Esophagus muscularis mucosa (tissue), 4 donors: ENCODE measurements at places on chromosomes 1 and 21. TPM values are rescaled to one million over a fixed set of nuclear protein-coding genes. Genes with fewer than 3 reads are reported as not detected.

DNA sequence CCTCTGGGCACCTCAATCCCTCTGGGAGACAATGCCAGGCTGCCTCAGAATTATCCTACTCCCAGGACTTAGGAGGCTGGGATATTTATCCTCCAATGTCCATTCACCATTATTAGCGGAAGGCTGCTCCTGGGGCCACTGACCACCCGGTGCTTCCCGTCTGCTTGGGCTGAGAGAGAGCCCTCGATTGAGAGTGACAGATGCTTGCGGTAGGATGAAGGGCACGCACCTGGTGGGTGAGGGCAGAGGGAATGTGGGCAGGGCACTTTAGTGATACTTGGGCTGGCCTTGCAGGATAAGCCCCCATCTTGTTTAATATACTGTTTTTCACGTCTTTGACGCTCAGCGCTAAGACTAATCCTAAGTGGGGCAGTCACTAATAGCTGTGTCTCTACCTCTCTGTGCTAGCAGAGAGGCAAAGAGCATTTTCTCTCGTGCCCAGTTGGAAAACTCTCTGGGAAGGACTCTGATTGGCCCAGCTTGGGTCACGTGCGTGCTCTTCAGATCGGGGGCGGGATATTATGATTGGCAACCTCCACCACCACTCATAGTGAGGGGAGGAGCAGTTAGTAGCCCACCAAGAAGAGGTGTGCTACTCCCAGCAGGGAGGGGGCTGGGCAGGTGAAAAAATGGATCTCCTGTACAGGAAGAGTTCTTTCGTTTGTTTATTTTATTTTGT lies 10.6 kb upstream of the PARS2 start:
- no peaks in the 10 kb centered on the region for H3K27me3 ChIP-seq
- H3K4me3 ChIP-seq, result no peak overlapping the region
- H3K27ac ChIP-seq, result no peak overlapping the region
- H3K4me1 ChIP-seq, result no peaks in the 10 kb centered on the region
- DNase-seq, result no peak
- H3K36me3 ChIP-seq, result no peaks in the 10 kb centered on the region

The DDI2 gene
- total RNA-seq, result 17.1 TPM

DNA sequence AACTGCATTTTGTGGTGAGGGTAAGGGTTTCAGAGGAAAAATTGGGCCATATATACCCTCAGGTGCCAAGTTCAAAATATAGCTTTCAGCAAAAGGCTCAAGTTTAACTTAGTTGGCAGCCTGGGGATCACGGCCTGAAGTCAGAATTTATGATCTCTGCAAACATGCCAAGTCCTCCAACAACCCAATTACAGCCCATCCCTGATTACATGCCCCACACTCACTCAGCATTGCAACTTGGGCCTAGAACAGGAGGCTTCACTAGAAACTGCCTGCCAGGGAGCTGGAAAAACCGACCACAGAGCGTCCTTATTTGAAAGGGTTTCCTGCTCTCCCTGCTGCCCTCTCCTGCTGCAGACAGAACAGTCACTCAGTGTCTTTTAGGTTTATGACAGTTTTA lies 12.4 kb downstream of the FYB2 start:
- no peaks in the 10 kb centered on the region for H3K36me3 ChIP-seq
- H3K4me1 ChIP-seq, result no peaks in the 10 kb centered on the region
- no peak overlapping the region for H3K4me3 ChIP-seq

DNA sequence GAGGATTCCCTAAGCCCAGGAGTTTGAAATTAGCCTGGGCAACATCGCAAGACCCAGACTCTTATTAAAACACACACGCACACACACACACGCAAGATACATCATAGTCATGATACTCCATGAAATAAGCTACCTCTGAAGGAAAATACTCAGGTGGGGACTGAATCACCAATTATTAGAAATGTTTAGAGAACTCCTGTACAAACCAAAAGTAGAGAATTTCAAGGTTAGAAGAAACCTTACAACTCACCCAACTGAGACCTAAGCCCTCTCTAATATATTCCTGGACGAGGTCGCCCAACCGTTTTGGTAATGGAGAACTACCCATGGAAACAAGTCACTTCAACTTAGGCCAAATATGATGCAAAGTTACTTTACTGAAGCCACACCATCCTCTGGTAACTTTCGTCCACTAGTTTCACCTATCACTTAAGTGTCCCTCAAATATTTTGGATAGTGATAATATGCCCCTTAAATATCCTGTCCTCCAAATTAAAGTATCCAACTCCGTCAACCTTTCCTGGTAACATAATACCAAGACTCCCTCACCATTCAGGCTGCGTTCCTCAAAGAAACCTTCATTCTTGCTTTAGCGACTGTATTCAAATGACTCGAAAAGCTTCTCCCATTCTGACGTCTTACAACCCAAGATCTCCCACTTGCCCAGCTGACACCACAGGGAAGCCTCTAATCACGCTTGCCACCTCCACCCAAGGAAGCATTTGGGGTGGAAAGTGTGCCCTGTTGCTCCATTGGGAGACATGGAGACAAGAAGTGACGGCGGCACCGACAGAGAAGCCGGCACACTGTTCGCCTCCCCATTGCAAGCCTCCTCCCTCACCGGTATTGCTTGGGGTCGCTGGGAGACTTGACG lies 856 bp downstream of the NRDC start:
- H3K27me3 ChIP-seq, result no peaks in the 10 kb centered on the region
- no peak for DNase-seq
- H3K4me3 ChIP-seq, result peak overlapping the region; percentile 83
- H3K4me1 ChIP-seq, result peaks cover 56% of the 10 kb centered on the region

- H3K27ac ChIP-seq, result no peak overlapping the region
- no peak overlapping the region for H3K4me3 ChIP-seq
- no peaks in the 10 kb centered on the region for H3K36me3 ChIP-seq
- H3K4me1 ChIP-seq, result no peaks in the 10 kb centered on the region
- no peaks in the 10 kb centered on the region for H3K27me3 ChIP-seq
- no peak for DNase-seq
Observed at GRCh38 chr1:175757381-175758015, 14.1 kb upstream of the TNR start.

- no peaks in the 10 kb centered on the region for H3K36me3 ChIP-seq
- no peak overlapping the region for H3K27ac ChIP-seq
- H3K4me3 ChIP-seq, result no peak overlapping the region
- no peaks in the 10 kb centered on the region for H3K4me1 ChIP-seq
- DNase-seq, result no peak
- no peaks in the 10 kb centered on the region for H3K27me3 ChIP-seq
Observed at GRCh38 chr1:230464671-230465070, 38.5 kb upstream of the PGBD5 start.

DNA sequence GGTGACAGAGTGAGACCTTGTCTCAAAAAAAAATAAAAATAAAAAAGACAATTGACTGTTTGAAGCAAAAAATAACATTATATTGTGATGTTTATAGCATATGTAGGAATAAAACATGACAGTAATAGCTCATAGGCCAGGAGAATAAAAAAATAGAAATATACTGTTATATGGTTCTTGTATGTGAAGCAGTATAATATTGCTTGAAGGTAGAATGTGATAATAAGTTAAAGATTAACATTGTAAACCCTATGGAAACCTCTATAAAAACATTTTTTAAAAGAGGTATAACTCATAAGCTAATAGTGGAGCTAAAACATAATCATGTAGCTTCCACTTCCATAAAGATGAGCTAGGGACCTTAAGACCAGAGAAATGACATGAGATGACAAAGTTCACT lies 23.5 kb downstream of the GJA4 start:
- H3K27ac ChIP-seq, result no peak overlapping the region
- H3K4me1 ChIP-seq, result no peaks in the 10 kb centered on the region
- no peak for DNase-seq

- peaks cover 94% of the 10 kb centered on the region for H3K4me1 ChIP-seq
- H3K27ac ChIP-seq, result peak overlapping the region; percentile 36
- H3K27me3 ChIP-seq, result no peaks in the 10 kb centered on the region
- H3K36me3 ChIP-seq, result peaks cover 39% of the 10 kb centered on the region
Observed at GRCh38 chr1:160121388-160121787, 5.8 kb downstream of the ATP1A2 start.

- peaks cover 20% of the 10 kb centered on the region for H3K27me3 ChIP-seq
- H3K4me3 ChIP-seq, result no peak overlapping the region
- no peaks in the 10 kb centered on the region for H3K36me3 ChIP-seq
- H3K27ac ChIP-seq, result no peak overlapping the region
- peaks cover 21% of the 10 kb centered on the region for H3K4me1 ChIP-seq
Observed at GRCh38 chr1:39670689-39671088, 1.2 kb downstream of the NT5C1A start.

GRCh38 chr1:27322569-27323240 lies 742 bp downstream of the TMEM222 start:
- peak overlapping the region; percentile 76 for H3K27ac ChIP-seq
- H3K27me3 ChIP-seq, result no peaks in the 10 kb centered on the region
- peak overlapping the region; percentile 81 for H3K4me3 ChIP-seq
- peaks cover 27% of the 10 kb centered on the region for H3K36me3 ChIP-seq
- DNase-seq, result no peak
- peaks cover 60% of the 10 kb centered on the region for H3K4me1 ChIP-seq

DNA sequence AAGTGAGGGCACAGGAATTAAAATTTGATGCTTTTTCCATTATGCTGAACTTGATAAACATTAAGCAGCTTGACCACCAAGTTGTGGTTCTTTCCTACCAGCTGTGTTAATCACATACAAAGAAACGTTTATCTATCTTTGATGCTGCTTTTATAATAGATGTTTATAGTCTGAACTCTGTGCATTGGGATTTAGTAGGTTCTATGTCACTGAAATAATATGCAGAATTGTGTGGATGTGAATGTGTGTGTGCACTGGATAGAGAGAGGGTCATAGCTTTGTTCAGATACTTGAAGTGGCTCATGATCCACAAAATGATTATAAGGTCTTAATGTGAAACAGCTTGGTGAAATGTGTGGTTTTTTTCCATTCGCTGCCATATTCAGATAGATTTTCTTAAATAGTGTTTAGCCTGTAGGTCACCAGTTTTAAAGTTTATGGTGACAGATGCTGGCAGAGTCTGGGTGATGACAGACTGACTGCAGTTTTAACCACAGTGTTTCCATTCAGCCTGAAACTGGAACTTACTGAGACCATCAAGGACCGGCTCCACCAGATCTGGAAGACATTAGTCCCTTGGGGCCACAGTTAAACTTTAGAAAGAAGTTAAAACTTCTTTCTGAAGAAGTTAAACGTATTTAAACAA lies 10.2 kb downstream of the DDI2 start:
- no peaks in the 10 kb centered on the region for H3K27me3 ChIP-seq
- peaks cover 18% of the 10 kb centered on the region for H3K36me3 ChIP-seq
- no peak for DNase-seq
- H3K4me3 ChIP-seq, result no peak overlapping the region

DNA sequence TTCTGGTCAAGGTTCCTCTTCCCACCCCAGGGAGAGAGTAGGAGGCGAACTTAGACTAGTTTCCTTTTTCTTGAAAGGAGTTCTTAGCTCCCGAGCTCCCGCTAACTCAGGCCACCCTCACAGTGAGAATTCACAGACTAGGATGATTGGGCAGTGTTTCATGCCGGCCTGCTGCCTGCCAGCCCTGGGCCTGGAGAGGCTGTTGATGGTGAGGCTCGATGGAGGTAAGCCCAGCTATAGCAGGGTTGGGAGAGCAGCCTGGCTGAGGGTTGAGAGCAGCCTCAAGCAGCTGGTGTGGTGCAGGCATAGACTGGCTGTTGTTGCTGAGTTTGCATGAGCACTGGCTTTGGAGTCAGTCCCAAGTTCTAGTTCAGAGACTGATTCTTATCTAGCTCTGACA lies 274.4 kb downstream of the MATN1 start:
- H3K27ac ChIP-seq, result no peak overlapping the region
- no peak overlapping the region for H3K4me3 ChIP-seq
- H3K27me3 ChIP-seq, result no peaks in the 10 kb centered on the region
- peak; percentile 82 for DNase-seq
- H3K4me1 ChIP-seq, result no peaks in the 10 kb centered on the region

- H3K4me1 ChIP-seq, result no peaks in the 10 kb centered on the region
- H3K27me3 ChIP-seq, result no peaks in the 10 kb centered on the region
- no peaks in the 10 kb centered on the region for H3K36me3 ChIP-seq
Observed at GRCh38 chr1:101316799-101317198, 80.0 kb downstream of the S1PR1 start.

The TNFSF18 gene
- not detected for total RNA-seq

- no peaks in the 10 kb centered on the region for H3K27me3 ChIP-seq
- no peak for DNase-seq
- peaks cover 18% of the 10 kb centered on the region for H3K4me1 ChIP-seq
- no peaks in the 10 kb centered on the region for H3K36me3 ChIP-seq
- no peak overlapping the region for H3K4me3 ChIP-seq
Observed at GRCh38 chr1:201157949-201158348, 3.7 kb upstream of the TMEM9 start.

DNA sequence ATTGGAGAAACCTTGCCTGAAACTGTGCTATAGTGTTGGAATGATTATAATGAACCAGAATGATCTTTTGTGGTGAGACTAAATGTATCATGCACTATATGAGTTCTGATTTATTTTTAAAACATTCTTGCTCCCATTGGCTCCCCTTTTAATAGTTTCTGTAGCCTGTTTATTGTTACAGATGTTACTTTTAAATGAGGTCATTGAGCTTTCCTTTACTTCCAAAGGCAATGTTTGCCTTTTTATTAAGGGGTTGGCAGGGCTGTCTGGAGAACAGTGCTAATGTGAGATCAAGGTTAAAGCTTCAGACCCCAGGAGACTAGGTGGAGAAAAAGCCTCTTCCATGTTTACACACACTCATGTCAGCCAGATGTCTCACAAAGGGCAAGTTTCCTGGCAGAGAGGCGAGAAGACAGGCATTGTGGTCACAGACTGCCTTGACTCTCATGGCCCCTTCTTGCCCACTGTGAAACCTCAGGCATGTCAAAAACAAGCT lies 120.6 kb upstream of the RAVER2 start:
- no peaks in the 10 kb centered on the region for H3K27me3 ChIP-seq
- H3K4me3 ChIP-seq, result no peak overlapping the region
- no peak overlapping the region for H3K27ac ChIP-seq

- H3K4me1 ChIP-seq, result no peaks in the 10 kb centered on the region
- no peaks in the 10 kb centered on the region for H3K27me3 ChIP-seq
Observed at GRCh38 chr1:204219971-204220616, 6.3 kb upstream of the GOLT1A start.
